ENCODE measurements at places on chromosomes 5 and 9.

- no peak for DNase-seq
These were observed 308.6 kb upstream of the EFNA5 start for GRCh38 chr5:107979291-107979690.

DNA sequence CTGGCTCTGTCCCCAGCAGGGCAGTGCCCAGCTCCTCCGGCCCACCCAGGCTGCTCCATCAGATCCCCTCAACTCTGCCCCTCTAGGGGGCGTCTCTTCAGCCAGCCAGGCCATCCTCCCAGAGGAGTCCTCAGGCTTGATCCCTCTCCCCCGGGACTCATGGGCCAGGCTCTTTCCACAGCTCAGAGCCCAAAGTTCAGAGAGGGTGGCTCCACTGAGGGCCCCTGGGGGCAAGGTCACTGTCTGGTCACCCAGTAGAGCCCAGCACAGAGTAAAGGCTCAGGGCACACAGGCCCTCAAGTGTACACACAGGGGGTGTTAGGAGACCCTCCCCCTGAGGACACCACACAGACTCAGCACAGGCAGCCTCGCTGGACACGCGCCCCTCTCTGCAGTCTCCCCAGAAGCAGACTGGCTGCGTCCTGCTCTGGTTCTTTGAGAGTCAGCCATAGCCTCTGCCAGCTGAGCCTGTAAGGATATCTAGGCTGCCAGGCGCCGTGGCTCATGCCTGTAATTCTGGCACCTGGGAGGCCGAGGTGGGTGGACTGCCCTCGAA is 64.8 kb downstream of the PAX5 start:
- DNase-seq, result no peak

DNA sequence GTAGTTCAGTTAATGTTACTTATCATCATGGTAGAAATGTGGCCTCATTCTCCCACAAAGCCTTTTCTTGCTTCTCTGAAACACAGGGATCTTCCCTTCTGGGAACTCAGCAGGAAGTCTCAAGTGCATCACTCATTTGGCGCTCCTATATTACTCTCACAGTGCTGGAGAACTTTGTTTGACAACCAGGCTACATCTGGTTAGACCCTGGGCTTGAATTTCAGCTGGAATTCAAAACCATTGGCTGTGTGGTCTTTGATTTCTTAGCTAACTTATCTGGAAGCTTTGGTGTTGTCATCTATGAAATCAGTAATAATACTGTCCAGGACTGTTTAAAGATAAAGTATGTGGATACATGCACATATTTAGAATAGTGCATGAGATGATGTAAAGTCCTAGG is 1777.1 kb downstream of the MAT2B start:
- DNase-seq, result no peak

DNA sequence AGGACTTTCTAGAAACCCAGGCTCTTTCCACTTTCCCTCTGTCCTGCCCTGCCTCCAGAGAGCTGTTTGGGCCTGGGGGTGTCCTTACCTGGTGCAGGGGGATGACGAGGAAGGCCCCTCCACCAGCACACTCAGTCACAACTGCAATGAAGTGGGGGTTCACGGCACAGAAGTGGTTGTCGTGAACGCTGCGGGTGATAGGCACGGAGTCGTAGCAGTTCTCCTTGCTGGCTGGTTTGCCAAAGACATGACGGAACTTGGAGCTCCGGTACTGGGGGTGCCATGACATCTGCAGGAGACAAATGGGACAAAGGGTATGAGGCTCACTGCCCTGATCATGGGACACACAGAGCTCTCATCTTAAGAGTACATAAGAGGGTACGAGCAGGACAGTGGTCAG is 35.1 kb downstream of the CORO2A start:
- no peak for DNase-seq

- no peak for DNase-seq
These were observed 385.0 kb downstream of the EFNA5 start for GRCh38 chr5:107285772-107286171.

- no peak for DNase-seq
These were observed 96.8 kb upstream of the NREP start for GRCh38 chr5:111853748-111854147.

DNA sequence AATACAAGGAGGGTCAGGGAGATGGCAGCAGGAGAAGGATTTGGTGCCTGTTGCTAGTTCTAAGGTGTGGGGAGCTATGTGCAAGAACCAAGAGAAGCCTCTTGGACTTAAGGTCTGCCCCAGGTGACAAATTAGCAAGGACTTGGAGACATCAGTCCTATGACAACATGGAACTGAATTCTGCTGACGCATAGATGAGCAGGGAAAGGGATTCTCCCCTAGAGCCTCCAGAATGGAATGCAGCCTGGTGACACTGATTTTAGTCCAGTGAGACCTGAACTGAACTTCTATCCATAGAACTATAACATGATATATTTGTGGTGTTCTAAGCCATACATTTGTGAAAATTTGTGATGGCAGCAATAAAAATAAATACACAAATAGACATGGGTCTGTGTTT is 215.6 kb downstream of the ESM1 start:
- DNase-seq, result no peak

DNA sequence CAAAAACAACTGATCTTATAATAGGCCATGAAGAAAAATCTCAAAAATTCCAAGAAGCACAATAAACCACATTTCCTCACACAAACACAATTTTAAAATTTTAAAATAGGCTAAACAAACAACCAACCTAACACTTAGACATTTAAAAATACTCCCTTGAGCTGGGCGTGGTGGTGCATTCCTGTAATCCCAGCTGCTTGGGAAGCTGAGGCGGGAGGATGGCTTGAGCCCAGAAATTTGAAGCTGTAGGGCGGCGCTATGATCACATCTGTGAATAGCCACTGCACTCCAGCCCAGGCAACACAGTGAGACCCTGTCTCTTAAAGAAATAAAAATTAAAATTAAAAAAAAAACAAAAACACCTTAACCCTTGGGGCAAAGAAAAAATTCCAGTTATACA is 36.9 kb upstream of the TESK1 start:
- DNase-seq, result no peak

Data from HEK293T (cell line).